RCC 7860 (cell line): ENCODE measurements at places on chromosomes 3 and 15.
A peak's percentile ranks its signal among the peaks of the same experiment; 100 is the strongest.

- no peak for DNase-seq
Measured at GRCh38 chr15:57637846-57638245, 46.1 kb downstream of the MYZAP start.

- no peak for DNase-seq
Measured at GRCh38 chr3:149437710-149438109, 36.8 kb upstream of the TM4SF4 start.

DNA sequence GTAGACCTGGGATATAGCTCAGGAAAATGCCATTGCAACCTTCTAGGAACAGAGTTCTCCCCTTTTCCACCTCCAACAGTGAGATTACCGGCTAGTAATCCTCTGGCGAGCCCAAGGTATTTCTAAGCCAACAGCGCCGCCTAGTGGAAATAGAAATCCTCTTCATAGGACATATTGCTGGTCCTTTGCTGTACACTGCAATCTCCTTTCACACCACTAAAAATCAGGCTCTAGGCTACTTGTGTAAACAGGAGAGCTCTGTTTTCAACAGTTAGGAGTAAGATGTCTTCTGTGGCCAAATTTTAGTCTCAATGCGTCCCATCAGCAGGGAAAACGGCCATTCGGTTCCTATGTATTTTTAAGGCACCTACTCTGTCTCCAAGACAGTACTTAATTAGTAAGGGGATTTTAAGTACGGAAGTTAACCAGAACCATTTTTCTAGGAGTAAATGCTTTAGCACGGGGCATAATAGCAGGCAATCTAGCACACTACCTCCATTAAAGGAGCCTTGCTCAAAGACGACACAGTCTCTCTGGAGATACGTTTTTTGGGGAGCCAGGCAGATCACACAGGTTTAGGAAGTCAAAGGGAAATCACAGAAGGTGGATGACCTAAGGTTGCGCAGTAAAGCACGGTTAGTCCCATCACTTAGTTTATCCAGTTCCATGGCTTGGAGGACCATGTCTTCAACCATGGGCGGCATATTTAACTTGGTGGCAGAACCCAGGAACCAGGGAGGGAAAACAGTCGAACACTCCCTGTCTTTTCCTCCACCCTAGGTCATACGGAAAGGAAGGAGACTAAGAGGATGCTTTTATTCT is 43.8 kb downstream of the NCEH1 start:
- DNase-seq = peak; percentile 86

- DNase-seq = no peak
Measured at GRCh38 chr3:15427981-15428380, 583 bp downstream of the EAF1 start.

GRCh38 chr3:73558727-73559075 is 66.0 kb downstream of the PDZRN3 start:
- DNase-seq = no peak

DNA sequence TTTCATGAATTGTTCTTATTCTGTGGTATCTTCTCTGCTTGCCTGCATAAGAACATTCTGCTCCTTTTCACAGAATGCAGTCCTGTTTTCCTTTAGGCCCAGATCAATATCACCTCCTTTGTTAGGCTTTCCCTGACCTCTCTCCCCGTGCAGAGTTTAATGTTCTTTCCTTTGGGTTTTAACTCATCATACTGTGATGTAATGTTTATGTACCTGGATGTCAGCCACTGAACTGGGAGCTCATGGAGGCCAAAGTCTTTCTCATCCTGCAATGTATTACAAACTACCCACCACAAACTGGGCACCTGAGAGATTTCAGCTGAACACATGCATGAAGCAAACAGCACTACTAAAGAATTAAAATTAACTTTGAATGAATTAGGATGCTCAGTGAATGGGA is 192.8 kb upstream of the RORA start:
- no peak for DNase-seq

DNA sequence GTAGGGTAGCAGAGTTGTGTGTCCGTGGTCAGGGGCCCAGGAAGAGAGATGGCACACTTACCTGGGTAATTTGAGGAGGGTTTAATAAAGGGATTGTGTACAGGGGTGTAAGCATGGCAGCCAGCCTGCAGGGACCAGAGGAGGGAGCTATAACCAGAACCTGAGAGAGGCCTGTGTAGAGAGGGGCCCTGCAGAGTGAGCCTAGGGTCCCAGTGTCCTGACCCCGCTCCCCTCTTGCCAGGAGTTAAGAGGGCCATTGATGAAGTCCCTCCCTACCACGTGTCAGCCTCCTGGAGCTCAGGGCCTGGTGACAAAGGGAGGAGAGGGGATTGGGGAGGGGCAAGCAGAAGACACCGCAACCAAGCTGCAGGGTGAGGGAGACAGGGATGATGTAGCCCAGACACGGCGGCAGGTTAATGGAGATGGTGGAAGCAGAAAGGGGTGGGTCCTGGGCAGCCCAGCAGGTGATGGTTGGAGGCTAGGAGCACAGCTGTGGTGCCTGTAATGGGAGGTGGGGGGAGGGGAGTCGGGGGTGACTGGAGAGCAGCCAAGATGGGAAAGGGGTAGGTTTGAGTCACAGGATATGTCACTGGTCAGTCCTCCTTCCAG is 165.4 kb upstream of the TOPAZ1 start:
- DNase-seq = no peak

DNA sequence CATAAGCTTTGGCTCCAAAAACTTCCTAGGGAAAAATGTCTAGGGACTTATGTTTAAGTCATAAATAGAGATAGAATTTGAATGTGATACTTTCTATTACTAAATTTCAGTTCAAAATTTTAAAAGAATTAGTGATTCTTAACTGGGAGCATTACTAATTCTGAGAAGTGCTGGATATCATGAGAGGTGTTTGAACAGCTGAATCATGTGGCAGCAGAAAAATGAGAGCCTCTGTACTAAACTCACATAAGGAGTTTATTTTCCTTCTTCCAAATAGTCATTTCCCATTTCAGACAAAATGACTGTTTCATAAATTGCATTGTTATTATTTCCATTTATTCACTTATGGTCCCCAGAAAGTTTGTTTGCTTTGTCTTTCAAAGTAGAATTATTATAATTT is 62.7 kb downstream of the SLMAP start:
- no peak for DNase-seq

DNA sequence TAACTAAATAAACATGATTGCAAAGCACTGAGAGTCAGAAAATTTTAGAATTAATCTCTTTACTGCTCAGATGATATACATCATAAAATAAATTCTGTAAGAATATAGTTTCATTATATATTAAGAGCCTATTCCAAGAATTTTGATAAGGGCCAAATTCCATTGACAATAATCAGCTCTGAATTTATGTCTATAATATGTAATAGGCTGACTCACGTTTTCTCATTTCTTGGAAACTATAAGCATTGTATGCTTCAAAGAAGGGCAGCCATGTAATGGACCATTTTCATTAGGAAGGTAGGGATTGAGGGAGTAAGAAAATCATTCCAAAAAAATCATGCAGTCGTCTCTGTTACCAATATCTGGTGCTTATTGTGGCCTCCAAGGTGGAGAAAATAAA is 315.9 kb downstream of the ZIC4 start:
- DNase-seq = no peak

GRCh38 chr15:39581793-39582285 is 960 bp downstream of the THBS1 start:
- DNase-seq = peak; percentile 45

GRCh38 chr3:109369510-109369909 is 32.2 kb upstream of the DPPA4 start:
- DNase-seq = no peak

GRCh38 chr3:42707620-42708355 is 5.2 kb upstream of the HHATL start:
- no peak for DNase-seq

- DNase-seq = no peak
Measured at GRCh38 chr3:16300881-16301359, 35.9 kb downstream of the OXNAD1 start.

GRCh38 chr3:114542359-114542758 is 248.5 kb downstream of the TIGIT start:
- no peak for DNase-seq

- no peak for DNase-seq
Measured at GRCh38 chr15:27977696-27978095, 121.4 kb downstream of the OCA2 start.

- DNase-seq = no peak
Measured at GRCh38 chr3:173009410-173009809, 131.6 kb downstream of the SPATA16 start.

DNA sequence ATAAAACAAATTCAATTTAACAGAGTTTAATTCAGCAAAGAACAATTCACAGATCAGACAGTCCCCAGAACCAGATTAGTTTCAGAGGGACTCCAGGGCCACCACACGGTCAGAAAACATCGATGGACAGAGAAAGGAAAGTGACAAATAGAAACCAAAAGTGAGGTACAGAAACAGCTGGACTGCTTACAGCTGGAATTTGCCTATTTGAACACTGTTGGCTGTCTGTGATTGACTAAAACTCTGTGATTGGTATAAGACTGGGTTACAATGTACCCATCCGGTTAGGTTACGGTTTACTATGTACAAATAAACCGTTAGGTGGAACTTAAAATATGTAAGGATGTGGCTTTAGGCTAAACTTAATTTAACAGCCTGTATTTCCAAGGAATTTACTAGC is 30.3 kb downstream of the MOBP start:
- DNase-seq = no peak

DNA sequence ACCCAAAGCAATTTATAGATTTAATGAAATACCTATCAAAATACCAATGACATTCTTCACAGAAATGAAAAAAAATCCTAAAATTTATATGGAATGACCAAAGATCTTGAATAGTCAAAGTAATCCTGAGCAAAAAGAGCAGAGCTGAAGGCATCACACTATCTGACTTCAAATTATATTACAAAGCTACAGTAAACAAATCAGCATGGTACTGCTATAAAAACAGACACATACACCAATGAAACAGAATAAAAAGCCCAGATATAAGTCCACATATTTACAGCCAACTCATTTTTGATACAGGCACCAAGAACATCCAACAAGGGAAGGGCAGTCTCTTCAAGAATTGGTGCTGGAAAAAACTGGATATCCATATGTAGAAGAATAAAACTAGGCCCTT is 54.9 kb upstream of the TMEM158 start:
- DNase-seq = no peak

- DNase-seq = no peak
Measured at GRCh38 chr3:56915966-56916586, 114.3 kb upstream of the ARHGEF3 start.

DNA sequence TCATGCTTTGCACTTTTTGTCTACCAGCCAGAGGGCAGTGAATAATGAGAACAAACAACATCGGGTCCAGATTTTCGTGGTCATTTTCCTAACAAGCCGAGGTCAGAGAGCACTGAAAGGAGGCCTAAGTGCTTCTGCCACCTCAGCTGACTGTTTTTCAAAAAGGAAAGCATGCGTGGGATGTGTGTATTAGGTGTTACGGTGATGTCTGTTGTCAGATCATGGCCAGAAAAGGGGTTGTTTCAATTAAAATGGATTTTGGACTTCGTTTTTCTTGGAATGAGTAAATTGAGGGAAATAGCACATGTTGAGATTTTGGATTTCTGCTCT is 99.5 kb downstream of the APBA2 start:
- DNase-seq = no peak

DNA sequence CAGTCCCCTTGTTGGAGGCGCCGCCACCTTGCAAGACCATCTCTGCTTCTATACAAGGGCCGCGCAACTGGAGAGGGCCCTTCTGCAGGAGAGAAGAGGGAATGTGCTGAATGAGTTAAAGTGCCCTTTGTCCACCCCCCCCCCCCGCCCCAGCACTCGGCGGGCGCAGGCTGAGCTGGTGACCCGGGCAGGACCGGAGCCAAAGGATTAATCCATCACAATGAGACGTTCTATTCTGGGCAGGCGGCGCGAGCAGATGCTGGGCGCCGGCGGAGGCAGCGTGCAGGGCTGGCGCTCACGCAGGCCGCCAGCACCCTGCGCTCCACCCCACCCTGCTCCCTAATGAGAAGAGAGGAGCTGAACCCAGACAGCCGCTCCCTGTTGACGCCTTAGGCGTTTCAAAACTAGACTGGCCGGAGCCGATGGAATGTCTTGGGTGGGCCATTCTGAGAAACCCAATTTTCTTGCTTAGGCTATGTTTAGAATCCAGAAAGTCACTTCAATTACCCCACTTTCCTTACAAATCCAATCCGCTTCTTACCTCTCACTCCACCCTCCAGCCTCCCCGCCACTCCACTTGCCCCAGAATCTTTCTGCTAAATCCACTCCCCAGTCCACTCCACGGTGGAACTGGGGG is 32.9 kb downstream of the GJD2 start:
- DNase-seq = no peak

DNA sequence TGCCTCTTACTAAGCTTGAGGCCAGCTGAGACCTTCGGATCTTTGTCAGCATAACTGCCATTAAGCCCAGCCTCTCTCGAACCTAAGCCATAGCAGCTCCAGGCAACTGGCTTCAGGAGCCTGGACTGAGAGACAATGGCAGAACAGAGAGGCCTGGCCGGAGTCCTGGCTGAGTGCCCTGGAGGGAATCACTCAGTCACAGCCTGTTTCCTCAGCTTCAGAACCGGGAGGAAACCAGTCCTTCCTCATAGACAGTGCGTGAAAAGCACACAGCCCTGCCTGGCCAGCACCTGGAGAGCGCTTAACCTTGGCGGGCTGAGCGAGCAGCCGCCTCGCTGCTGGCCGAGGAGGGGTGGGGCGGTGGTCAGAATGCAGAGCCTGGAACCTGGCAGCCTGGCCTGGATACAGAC is 21.6 kb downstream of the RNU5B-1 start:
- DNase-seq = no peak

- no peak for DNase-seq
Measured at GRCh38 chr3:48655606-48656005, 7.1 kb downstream of the CELSR3 start.

DNA sequence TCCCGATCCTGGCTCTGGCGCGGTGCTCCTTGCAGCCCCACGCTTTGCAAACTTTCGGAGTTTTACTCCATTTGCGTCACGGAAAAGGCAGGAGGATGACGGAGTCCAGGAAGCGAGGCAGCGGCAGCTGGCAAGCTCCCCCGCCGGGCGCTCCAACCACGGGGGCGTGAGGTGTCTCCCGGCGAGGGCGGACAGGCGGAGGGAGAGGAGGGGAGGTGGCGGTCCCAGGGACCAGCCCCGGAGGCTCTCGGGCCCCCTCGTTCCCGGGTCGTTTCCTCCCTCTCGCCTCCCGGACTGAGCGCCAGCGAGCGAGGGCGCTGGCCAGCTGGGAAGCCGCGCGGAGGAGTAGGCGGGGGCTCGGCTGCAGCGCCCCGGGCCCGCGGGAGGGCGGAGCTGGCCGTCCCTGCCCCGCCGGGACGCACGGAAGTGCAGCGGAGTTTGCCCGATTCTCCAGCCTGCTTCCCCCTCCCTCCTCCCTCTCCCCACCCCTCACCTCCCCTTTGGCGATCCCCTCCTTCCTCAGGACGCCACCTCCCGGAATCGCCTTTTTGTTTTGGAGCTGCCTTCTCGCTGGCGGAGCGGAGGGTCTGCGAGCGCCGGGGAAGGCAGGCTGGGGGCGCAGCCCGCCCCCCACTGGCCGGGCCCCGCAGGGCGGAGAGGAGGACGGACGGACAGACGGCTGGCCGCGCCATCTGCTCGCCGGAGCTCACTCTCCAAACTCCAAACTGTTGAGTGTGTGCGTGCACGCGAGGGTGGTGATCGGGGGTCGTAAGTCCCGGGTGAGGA is at the start of gene SNX33:
Gene SNX33, plus strand, starts transcription at position 543 of the 786 bp plus-strand sequence. CDS start 1,191 bp downstream, outside the sequence.
- peak; percentile 43 for DNase-seq

GRCh38 chr3:13801361-13802204 is 78.3 kb downstream of the WNT7A start:
- no peak for DNase-seq
